CD14-positive monocyte (primary cell): ENCODE measurements at places on chromosomes 1 and 21.

DNA sequence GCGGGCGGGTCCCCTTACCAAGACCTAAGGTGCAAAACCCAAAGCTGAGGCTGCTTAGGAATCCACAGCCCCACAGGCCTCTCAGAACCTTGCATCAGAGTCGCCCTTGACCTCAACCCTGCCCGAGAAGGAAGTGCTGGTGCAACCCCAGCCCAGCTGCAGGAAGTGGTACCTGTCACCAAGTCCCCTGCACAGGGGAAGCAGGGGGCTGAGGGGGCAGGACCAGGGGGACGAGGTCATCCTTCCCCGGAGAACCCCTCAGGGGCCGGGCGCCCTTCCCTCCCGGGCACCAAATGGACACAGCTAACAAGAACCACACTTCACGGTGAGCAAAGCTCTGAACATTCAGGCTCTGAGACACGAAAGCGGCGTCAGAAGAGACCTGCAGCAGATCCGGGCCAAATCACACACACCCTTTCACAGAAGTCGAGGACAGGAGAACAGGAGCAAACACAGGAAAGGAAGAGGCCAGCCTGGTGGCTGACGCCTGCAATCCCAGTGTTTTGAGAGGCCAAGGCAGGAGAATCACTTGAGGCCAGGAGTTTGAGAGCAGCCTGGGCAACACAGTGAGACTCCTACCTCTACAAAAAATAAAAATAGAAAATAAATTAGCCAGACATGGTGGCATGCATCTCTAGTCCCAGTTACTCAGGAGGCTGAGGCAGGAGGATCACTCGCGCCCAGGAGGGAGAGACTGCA is 6.4 kb downstream of the ITGB2 start:
- H3K4me1 ChIP-seq = peaks cover 98% of the 10 kb centered on the region
- peak; percentile 68 for DNase-seq
- peak overlapping the region; percentile 81 for H3K27ac ChIP-seq
- peak overlapping the region; percentile 14 for H3K4me3 ChIP-seq
- H3K36me3 ChIP-seq = peaks cover 48% of the 10 kb centered on the region

GRCh38 chr1:204572923-204573922 is 57.0 kb downstream of the MDM4 start:
- no peaks in the 10 kb centered on the region for H3K27me3 ChIP-seq
- H3K27ac ChIP-seq = no peak overlapping the region
- H3K4me1 ChIP-seq = peaks cover 3% of the 10 kb centered on the region
- H3K4me3 ChIP-seq = no peak overlapping the region
- H3K36me3 ChIP-seq = peaks cover 33% of the 10 kb centered on the region

DNA sequence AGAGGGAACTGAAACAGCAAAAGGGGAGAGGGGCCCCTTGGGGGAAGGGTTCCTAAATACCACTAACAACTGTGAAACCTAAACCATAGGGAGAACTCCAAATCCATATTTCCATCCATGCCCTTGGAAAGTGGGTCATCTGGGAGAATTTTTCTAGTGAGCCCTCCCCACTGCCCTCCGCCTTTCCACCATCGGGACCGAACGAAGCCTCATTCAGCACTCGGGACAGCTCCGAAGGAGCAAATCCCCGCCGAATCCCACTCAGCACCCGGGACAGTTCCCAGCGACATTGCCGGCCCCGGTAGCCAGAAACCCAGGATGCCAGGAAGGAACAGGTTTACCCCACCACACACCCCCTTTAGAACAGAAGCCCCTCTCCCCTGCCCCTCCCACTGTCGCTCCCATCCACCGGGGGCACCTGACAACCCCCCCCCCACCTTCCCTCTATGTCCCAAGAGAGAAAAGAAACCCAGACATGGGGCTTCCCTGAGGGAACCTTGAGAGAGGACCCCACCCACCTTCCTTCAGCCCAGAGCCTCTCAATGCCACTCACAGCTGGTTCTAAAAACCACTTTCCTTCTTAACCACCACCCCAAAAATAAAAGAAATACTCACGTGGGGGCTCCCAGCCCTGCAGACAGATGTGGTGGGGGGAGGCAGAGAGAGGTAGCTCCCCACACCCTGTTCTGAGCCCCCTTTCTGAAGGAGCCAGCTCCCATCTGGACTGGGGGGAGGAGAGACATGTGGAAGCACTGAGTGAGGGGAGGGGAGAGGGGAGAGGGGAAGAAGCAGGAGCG is 4.5 kb downstream of the DLGAP3 start:
- H3K27ac ChIP-seq = no peak overlapping the region
- peaks cover 49% of the 10 kb centered on the region for H3K27me3 ChIP-seq
- peaks cover 10% of the 10 kb centered on the region for H3K4me1 ChIP-seq
- no peak for DNase-seq

- H3K4me1 ChIP-seq = no peaks in the 10 kb centered on the region
- no peak for DNase-seq
- no peaks in the 10 kb centered on the region for H3K27me3 ChIP-seq
- no peaks in the 10 kb centered on the region for H3K36me3 ChIP-seq
Observed at GRCh38 chr1:185926588-185926987, 192.4 kb downstream of the HMCN1 start.

DNA sequence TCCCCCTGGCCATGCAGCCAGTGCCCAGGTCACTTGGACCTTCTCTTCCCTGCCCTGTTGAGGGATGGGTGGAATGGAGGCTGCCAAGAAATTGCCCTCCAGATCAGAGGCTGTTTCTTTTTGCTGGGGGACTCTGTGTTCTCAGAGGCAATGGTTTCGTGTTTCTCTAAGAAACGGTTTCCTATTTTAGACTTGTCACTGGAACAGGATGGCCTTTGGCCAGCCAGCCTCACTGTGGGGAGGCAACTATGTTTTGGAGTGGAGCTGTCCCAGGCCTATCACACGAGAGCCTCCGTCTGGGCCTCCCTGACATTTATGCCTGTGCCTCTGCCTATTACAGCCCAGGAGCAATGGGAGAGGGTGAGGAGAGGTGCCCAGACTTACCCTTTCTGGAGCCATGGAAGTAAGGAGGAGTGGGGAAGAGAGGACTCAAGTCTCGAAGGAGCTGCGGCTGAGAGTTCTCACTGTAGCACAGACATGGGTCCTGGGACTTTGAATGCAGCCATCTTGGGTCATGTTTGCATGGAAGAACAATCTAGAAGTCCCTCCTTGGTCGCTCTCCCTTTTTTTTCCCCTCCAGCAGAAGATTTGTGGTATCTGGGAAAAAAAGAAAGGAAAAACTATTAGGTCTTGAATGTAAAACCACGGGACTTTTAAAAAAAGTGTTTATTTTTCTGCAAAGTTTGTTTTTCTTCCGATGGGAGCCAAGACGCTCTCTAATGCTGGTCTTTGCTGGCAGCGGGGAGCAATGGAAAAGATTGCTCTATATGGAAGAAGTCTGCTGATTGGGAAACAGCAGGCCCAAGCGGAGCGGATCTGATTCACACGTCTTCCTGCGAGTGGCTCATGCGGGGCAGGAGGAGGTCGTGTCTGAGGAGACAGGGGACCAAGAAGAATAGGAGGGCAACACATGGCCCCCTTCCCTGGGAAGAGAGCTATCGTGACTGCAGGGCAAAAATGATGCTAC is 219.2 kb downstream of the FOXD2 start:
- no peak overlapping the region for H3K27ac ChIP-seq
- no peak overlapping the region for H3K4me3 ChIP-seq
- no peaks in the 10 kb centered on the region for H3K27me3 ChIP-seq
- no peaks in the 10 kb centered on the region for H3K4me1 ChIP-seq
- DNase-seq = no peak

DNA sequence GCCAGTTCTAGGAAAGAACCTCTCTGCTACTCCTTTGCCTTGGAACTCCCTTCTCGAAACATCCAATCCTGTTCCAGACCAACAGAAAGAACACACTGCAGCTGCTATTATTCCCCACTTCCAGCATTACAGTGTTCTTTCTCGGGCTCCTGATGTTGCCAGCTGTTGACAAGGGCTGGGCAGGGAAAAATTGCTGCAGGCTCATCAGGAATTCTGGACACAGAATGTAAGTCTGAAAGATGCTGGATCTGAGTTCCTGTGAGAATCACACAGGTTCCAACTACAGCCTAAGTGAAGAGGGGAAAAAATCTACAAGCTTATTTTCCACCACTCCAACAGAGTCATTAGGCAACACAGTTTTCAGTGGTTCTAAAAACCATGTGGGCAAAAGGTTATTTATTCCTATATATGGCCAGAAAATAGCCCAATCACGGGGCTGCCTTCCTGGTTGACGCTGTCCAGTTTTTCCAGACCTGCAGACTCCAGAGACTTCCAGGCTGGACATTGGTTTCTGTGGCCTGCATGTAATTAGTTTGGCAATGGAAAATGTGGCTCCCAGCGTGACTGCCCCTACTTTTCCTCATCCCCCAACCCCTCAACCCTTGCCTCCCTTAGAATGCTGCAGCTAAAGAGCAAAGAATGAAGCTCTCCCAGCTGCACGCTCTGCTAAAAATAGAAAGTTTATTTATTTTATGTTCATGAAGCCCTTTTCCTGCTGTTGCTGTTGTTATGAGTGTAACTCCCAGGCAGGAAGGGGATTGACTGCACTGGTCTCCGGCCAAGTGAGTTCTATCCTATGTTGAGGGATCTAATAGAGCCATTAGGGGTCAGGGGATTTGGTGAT is 8.3 kb upstream of the KIAA0040 start:
- no peak overlapping the region for H3K27ac ChIP-seq
- no peak for DNase-seq
- peaks cover 10% of the 10 kb centered on the region for H3K4me1 ChIP-seq
- H3K27me3 ChIP-seq = no peaks in the 10 kb centered on the region
- no peak overlapping the region for H3K4me3 ChIP-seq
- no peaks in the 10 kb centered on the region for H3K36me3 ChIP-seq

GRCh38 chr1:55635856-55636255 is 420.7 kb upstream of the USP24 start:
- H3K27me3 ChIP-seq = no peaks in the 10 kb centered on the region
- peaks cover 4% of the 10 kb centered on the region for H3K4me1 ChIP-seq
- DNase-seq = no peak
- no peak overlapping the region for H3K4me3 ChIP-seq
- no peak overlapping the region for H3K27ac ChIP-seq
- no peaks in the 10 kb centered on the region for H3K36me3 ChIP-seq

GRCh38 chr21:43696214-43696613 is 22.7 kb upstream of the PDXK start:
- no peak overlapping the region for H3K4me3 ChIP-seq
- H3K27ac ChIP-seq = no peak overlapping the region
- no peaks in the 10 kb centered on the region for H3K27me3 ChIP-seq
- DNase-seq = no peak
- peaks cover 33% of the 10 kb centered on the region for H3K36me3 ChIP-seq

DNA sequence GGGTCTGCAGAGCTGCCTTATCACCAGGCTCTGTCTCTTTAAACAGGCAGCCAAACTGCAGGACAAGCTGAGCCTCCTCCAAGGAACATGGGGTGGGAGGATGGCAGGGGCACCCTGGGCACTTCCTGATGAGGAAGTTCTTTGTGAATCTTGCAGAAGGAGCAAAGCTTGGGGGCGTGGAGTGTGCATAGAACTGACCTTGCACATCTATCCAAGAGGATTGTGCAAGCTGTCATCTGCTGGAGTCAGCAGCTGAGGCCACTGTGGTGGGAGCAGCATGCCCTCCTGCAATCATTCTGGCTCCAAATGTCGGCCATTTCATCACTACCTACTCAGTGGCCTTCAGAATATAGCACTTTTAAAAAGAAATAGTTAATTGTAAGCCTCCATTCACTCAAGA is 182.2 kb downstream of the AJAP1 start:
- no peaks in the 10 kb centered on the region for H3K4me1 ChIP-seq
- no peak overlapping the region for H3K27ac ChIP-seq
- no peak overlapping the region for H3K4me3 ChIP-seq

- peak overlapping the region; percentile 92 for H3K27ac ChIP-seq
- peaks cover 7% of the 10 kb centered on the region for H3K36me3 ChIP-seq
- no peaks in the 10 kb centered on the region for H3K27me3 ChIP-seq
Observed at GRCh38 chr1:185316163-185317033, 645 bp downstream of the IVNS1ABP start.
